ENCODE measurements at places on chromosomes 5 and 9.
A peak's percentile ranks its signal among the peaks of the same experiment; 100 is the strongest.

GRCh38 chr9:85971731-85972130 is 30.8 kb downstream of the NAA35 start:
- no peak for DNase-seq

GRCh38 chr9:72292874-72293607 is 72.0 kb downstream of the ZFAND5 start:
- DNase-seq = peak; percentile 22

- DNase-seq = no peak
Observed at GRCh38 chr5:14783691-14784090, 87.9 kb downstream of the ANKH start.

GRCh38 chr9:103458826-103459225 is 463.7 kb downstream of the CYLC2 start:
- peak; percentile 17 for DNase-seq

GRCh38 chr9:90219548-90220118 is 423.0 kb downstream of the DIRAS2 start:
- DNase-seq = no peak

DNA sequence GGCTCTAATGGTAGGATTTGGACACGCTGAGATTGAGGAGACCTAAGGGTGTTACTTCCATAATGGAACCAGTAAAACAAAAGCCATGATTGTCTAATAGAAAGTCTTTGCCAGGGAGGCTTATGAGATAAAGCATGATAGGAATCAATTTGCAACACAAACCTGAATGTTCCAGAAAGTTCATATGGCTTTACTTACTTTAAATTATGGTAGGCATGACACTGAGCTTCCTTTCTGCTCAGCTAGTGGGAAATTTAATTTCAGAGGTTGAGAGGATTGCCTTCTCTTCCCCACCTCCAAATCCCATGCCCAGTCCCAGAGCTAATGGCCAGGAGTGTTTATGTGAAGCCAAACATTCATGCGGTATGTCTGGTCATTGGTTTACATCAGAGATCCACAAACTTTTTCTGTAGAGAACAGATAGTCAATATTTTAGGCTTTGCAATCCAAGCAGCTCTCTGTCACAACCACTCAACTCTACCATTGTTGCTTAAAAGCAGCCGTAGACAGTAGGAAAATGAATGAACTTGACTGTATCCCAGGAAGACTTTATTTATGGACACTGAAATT is 114.5 kb downstream of the UGCG start:
- DNase-seq = no peak

- DNase-seq = no peak
Observed at GRCh38 chr5:108753877-108754276, 6.2 kb downstream of the FER start.

- no peak for DNase-seq
Observed at GRCh38 chr5:40524677-40525076, 155.0 kb upstream of the PTGER4 start.

GRCh38 chr5:36270175-36270574 is 28.4 kb upstream of the NADK2 start:
- DNase-seq = no peak

DNA sequence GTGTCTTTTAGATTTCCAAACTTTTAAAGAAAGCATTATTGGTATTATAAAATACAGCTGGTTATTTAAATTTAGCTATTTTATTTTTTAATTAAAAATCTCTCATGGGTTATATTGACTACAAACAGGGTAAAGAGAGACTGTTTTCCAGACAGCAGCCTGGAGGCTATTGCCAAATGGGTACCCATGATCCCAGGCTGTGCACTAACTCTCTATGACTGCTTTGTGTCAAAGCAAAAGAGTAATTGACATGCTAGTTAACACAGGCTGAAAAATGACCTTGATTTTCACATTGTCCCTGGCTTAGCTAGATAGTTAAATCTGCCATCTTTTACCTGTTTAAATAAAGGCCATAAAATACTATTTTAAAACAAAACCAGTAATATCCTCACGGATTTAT is 589.7 kb downstream of the ANXA1 start:
- DNase-seq = no peak

DNA sequence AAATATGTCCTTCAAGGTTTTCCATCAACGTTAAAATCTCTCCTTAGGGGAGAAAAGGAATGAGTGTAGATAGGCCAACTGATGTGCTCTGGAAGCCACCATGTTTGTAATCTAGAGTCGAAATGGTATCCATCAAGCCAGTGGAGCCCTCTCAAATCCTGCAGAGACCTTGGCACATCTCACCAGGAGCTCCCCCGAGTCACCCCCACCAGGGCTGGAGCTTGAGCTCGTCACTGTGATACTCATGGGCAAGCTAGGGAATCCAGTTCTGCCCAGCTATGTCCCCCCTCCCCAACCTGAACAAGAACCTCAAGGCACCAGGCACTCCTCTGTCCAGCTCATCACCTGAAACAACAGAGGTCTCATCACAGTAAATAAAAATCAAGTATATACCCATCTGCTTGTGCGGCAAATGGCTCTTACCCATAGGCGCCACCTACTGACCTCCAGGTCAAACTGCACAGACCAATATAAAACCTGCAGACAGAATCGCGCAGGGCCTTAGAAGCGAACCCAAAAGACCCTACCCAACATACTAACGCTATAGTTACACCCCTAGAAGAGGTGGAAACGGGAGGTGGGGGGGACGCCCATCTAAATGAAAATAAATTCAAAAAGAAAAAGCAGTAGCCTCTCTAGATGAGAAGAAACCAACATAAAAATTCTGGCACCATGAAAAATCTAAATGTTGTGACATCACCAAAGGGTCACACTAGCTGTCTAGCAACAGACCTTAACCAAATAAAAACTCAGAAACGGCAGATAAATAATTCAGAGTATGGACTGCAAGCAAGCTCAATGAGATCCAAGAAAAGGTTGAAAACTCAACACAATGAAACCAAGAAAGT is 75.0 kb downstream of the TTC39B start:
- DNase-seq = peak; percentile 81

DNA sequence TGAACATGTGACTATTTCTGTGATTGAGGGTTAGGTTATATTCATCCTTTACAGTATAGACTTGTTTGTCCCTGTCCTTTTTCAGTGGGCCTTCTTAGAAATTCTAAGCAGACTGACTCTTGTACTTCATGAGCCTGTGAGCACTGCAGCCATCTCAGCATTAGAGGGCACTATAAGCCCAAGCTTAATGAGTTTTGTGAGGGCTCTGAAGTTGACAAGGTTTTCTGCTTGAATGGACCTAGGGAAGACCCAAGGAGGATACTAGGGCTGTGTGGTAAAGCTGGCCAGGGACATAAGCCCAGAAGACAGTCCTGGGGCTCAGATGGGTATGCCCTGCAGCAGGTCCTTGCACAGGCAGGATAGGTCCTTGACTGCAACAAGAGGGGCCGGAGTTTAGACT is 126.5 kb downstream of the MRPS30 start:
- no peak for DNase-seq

DNA sequence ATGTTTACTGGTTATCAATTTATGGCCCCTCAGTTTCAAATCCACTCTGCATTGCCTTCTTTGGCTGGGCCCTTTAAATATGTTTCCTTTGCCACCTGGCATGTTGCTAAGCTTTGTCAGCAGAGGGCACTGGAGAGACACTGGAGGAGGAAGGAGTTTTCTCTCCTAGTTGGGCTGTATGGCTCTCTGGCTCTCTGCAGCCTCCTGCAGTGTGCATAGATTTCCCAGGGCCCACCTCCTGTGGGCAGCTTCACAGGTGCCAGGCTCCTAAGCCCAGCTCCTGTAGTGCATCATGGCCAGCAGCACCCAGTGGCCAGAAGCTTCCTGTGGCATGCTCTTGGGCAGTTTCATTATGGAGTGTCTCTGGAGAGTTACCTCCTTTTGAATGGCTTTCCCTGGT is 23.3 kb downstream of the CAVIN4 start:
- DNase-seq = peak; percentile 56

All from osteoblast (primary cell).